ENCODE measurements at places on chromosomes 3 and 15. TPM values are rescaled to one million over a fixed set of nuclear protein-coding genes. Genes with fewer than 3 reads are reported as not detected.

Gene WDR93
- total RNA-seq = not detected

Gene UCN2
- 6.0 TPM for total RNA-seq

Gene COL7A1
- 189 TPM for total RNA-seq

Gene ARHGEF26
- 36.8 TPM for total RNA-seq

Gene ASB14
- total RNA-seq = not detected

Gene KLHL40
- not detected for total RNA-seq

Gene AP4E1
- 18.2 TPM for total RNA-seq

Gene UROC1
- total RNA-seq = not detected

Gene PLOD2
- total RNA-seq = 4.4 TPM

Gene GPR176
- 4.3 TPM for total RNA-seq

Gene KLF15
- total RNA-seq = 9.6 TPM

Gene SERPINI2
- not detected for total RNA-seq

Gene CDHR4
- 0.84 TPM for total RNA-seq

Gene SLC22A13
- total RNA-seq = not detected

Gene DGKG
- 1.9 TPM for total RNA-seq

Gene SHF
- 9.3 TPM for total RNA-seq

Gene FGF7
- 10.2 TPM for total RNA-seq

Gene CSPG4
- 28.7 TPM for total RNA-seq

Gene ZNF620
- total RNA-seq = 1.0 TPM

Gene LMAN1L
- total RNA-seq = 0.29 TPM

Gene ACTR8
- total RNA-seq = 21.4 TPM
